ENCODE measurements at places on chromosomes 3 and 15. TPM values are rescaled to one million over a fixed set of nuclear protein-coding genes. Genes with fewer than 3 reads are reported as not detected.

Gene IL17RB
- total RNA-seq, result not detected

- no peak for DNase-seq
Observed at GRCh38 chr3:127137113-127137512, 55.8 kb upstream of the PRR23E start.

DNA sequence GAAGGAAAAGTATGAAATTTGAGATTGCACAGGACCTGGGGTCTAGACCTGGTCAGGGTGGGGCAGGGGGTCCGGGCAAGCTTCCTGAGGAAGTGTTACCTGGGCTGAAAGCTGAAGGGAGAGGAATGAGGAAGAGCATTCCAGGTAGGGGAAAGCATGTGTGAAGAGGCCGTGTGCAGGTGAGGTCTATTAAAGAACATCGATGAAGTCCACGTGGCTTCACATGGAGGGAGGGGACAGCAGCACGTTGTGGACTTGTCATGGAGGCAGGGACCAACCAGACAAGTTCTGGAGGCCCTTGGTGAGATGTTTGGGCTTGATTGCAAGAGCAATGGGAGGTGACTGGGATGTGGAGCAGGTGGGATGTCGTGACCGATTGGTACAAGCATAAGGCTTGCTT lies 47.1 kb downstream of the IDH2 start:
- DNase-seq, result no peak

GRCh38 chr3:71912839-71913495 lies 128.0 kb upstream of the PROK2 start:
- DNase-seq, result no peak

GRCh38 chr3:94234177-94234788 lies 171.4 kb downstream of the NSUN3 start:
- peak; percentile 47 for DNase-seq

DNA sequence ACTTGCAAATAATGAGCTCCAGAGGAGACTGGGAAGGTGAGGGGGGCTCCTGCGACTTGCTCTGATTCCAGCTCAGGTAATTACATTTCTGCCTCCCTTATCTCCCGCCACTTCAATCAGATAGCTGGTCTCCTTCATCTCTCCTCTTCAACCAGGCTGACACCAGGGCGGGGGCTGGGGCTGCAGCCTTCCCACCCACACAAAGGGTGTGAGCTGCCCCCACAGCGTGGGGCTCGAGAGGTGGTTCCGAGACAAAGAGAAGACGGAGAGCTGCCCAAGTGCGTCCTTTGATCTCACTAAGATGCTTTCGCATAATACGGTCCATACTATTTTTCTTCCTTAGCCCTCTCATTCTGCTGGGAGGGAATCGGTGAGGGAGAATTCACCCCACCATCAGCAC lies 139.7 kb downstream of the NSMCE3 start:
- DNase-seq, result no peak

- no peak for DNase-seq
Observed at GRCh38 chr15:22942877-22943276, 37.3 kb downstream of the CYFIP1 start.

DNA sequence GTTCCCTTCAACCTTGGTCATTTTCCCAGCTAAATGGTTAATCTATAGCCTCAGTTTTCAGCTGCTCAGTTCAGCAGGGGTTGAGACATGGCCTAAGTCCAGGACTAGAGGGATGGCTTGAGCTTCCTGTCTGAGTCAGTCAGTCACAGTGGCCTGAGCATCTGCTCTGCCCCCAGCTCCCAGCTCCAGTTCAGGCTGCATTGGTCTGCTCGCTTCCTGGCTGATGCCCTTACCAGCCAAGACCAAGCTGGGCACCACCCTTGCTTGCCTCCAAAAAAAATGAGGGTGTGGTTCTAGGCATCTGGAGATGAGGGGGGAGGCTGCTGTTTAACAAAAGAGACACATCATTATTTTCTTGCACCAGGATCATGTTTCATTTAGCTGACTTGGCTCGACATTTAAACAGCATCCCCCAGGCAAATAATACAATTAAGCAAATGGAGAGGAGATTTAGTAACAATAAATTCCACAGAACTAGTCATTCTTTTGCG lies 70.7 kb downstream of the WNT5A start:
- DNase-seq, result peak; percentile 6

GRCh38 chr3:103048068-103048722 lies 613.4 kb downstream of the ZPLD1 start:
- DNase-seq, result peak; percentile 5

All from bronchial epithelial cell (primary cell).